ENCODE measurements at places on chromosomes 7 and 10.

- no peak for DNase-seq
Measured at GRCh38 chr7:30193336-30193943, 58.7 kb downstream of the MTURN start.

DNA sequence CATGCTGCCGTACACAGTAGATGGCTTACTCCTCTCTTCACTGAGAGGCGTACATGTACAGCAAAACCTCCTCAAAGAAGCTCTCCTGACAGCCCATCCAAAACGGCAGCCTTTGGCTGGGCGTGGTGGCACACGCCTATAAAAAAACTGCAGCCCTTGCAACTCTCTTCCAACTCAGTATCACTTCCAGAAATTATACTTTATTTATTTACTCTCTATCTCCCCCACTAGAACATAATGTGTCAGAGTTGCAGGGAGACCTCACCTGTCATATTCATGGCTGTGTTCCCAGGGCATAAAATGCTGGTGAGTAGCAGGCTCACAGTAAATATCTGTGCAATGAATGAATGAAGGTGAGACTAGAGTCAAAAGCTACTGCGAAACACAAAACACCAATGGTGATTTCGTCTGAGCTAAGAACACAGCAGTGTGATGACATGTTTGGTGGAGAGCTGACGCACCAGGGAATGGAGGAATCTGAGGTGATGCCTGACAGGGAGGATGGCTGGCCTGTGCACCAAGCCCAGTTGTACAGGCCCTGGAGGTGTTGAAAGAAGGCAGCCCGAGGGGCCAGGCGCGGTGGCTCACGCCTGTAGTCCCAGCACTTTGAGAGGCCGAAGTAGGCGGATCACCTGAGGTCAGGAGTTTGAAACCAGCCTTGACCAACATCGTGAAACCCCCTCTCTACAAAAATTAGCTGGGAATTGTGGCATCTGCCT, 55.3 kb downstream of the COBL start:
- no peak for DNase-seq

- no peak for DNase-seq
Measured at GRCh38 chr7:114988026-114988425, 66.1 kb downstream of the MDFIC start.

DNA sequence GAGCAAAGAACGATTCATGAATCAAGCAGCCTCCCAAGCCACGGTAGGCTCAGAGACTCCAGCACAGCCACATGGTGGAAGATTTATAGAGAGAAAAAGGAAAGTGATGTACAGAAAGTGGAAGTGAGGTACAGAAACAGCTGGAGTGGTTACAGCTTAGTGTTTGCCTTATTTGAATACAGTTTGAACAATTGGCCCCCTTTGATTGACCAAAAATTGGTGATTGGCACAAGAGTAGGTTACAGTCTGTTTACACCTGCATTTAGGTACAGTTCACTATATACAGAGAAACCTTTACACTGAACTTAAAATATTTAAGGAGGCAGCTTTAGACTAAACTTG, 136.4 kb upstream of the ASAH2 start:
- DNase-seq: no peak

DNA sequence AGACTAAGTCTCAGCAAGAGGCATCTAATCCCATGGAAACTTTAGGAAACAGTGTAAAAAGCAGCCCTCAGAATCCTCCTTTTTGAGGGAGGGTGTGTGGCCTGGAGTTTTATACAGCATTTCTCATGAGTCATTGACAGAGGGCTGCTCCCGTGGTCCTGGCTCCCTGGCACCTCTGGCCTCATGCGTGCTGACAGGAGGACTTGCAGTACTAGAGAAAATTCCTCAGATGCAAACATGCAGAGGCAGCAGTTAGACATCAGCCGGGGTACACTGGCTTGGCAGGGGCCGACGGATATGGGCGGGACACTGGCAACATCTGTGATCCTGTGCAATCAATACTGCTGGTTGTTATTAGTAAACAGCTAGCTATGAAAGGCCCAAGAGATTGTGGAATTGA, 925.1 kb upstream of the CELF2 start:
- DNase-seq: no peak

GRCh38 chr7:105816266-105816843, 60.0 kb downstream of the ATXN7L1 start:
- no peak for DNase-seq

DNA sequence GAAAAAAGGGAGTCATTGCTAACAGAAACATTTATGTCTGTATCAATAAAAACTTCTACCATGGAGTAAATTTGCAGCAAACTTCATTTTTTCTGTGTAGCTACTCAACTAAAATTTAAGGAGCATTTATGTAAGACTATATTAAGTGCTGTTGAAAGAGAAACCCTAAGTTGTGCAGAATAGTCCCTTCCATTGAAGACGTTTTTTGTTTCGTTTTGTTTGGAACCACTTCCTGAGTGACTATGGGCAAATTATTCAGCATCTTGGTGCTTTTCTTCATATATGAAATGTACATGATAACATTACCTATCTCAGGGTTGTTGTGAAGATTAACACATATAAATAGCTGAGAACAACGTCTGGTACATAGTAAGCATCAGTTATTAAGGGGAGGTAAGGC, 24.3 kb downstream of the SEM1 start:
- DNase-seq: no peak

GRCh38 chr7:1733908-1734730, 64.0 kb downstream of the ELFN1 start:
- DNase-seq: no peak

DNA sequence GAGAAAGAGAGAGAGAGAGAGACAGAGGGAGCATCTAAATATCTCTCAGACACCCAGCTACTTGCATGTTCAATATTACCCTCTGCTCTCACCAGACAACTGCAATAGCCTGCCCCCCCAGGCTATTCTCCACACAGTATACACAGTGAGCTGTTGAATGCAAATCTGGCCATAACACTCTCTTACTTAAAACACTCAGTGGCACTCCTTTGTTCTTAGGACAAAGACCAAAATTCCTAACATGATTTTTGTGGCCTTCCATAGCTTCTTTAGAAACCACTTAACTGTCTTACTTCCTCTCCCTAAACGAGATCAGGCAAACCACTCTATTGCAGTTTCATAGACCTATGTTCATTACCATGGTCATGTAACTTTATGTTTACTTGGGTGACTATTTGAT, 903.6 kb upstream of the AUTS2 start:
- no peak for DNase-seq

DNA sequence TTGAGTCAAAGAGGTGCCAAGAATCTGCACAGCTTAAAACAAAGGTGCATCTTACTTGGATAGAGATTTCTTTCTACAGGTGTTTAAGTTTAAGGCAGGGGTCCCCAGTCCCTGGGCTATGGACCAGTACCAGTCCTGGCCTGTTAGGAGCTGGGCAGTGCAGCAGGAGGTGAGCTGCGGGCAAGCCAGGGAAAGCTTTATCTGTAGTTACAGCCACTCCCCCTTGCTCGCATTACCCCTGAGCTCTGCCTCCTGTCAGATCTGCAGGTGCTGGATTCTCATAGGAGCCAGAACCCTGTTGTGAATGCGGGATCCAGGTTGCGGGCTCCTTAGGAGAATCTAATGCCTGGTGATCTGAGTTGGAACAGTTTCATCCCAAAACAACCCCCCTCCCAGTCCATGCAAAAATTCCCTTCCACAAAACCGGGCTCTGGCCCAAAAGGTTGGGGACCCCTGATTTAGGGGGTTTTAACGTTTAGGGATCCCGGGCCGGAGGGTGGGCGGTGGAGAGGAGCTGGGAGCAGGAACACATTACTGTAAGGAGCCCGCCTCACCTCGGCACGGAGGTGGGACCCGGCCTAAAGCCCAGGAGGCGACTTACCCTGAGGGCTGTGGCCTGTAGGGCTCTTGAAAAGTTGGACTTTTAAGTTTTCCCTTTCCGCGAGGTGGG, 60.2 kb downstream of the ZNF467 start:
- DNase-seq: no peak

DNA sequence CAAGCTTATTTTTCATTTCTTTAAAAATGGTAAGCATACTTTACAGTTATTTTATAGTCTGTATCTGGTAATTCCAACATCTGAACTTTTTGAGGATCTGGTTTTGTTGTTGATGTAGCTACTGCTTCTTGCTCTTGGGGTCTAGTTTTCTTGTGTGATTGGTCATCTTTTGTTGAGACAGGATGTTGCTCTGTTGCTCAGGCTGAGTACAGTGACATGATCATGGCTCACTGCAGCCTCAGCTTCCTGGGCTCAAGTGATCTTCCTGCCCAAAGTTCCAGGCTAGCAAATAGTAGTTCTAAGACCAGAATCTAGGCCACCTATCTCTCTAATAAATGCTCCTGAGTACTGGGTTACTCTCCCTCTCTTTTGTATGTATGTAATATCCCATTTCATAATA, 75.7 kb downstream of the NRCAM start:
- no peak for DNase-seq

- DNase-seq: no peak
Measured at GRCh38 chr7:19920166-19920565, 146.7 kb upstream of the TMEM196 start.

GRCh38 chr7:28349637-28350036, 62.7 kb upstream of the CREB5 start:
- DNase-seq: no peak

DNA sequence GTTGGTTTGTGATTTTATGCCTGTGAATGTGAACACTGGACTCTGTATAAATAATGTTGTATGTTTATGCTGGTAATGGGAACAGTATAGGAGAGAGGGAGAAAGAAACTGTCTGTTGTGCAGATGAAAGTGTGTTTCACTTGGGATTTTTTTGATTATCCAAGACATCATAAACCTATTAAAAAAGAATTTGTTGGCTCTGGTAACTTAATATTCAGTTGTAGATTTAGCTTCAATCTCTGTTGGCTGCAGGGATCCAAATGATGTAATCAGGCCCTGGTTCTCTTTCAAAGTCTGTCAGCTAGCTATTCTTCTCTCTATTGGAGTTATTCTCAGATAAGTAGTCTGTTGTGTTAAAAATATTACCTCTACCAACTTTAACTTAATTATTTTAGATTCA, 168.8 kb upstream of the RHOBTB1 start:
- DNase-seq: no peak

DNA sequence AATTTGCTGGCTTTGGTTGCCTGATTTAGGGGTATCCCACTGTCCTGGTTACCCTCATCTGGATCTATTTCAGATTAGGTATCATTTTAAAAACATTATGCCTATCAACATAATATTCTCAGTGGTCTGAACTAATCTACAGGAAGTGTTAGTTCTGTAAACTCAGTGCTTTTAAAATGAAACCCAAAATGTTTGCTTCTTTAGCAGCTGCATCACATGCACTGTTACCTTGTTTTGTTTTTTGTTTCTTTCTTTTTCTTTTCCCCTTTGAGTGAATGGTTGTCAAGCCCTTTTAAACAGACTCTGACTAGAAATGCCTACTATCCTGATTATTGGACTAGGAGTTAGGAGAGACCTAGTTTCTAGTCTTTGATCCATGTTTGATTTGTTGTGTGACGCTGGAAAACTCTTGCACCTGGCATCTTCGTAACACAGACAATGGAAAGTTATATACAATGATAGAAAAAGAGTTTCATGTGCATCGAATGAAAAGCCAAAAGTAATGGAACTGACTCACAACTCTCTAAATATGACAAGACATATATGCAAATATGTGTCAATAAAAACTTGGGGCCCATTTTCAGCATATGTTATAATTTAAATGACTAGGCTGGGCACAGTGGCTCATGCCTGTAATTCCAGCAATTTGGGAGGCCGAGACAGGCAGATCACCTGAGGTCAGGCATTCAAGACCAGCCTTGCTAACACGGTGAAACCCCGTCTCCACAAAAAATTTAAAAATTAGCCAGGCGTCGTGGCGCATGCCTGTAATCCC, 52.3 kb upstream of the STRIP2 start:
- no peak for DNase-seq

Data from hypothalamus (tissue), 51 donors.